Activated CD4-positive, alpha-beta T cell treated with anti-CD3 and anti-CD28 coated beads, Interleukin-2, amount 10 ng/mL, durations not matched to agents 24 days and 14 days (primary cell): ENCODE measurements at places on chromosomes 12 and 14. TPM values are rescaled to one million over a fixed set of nuclear protein-coding genes. Genes with fewer than 3 reads are reported as not detected.

- no peak overlapping the region for H3K4me3 ChIP-seq
- no peaks in the 10 kb centered on the region for H3K36me3 ChIP-seq
- no peak overlapping the region for H3K27ac ChIP-seq
- H3K4me1 ChIP-seq, result no peaks in the 10 kb centered on the region
- peaks cover 9% of the 10 kb centered on the region for H3K27me3 ChIP-seq
These were observed 207.5 kb downstream of the SPTSSA start for GRCh38 chr14:34254571-34254970.

DNA sequence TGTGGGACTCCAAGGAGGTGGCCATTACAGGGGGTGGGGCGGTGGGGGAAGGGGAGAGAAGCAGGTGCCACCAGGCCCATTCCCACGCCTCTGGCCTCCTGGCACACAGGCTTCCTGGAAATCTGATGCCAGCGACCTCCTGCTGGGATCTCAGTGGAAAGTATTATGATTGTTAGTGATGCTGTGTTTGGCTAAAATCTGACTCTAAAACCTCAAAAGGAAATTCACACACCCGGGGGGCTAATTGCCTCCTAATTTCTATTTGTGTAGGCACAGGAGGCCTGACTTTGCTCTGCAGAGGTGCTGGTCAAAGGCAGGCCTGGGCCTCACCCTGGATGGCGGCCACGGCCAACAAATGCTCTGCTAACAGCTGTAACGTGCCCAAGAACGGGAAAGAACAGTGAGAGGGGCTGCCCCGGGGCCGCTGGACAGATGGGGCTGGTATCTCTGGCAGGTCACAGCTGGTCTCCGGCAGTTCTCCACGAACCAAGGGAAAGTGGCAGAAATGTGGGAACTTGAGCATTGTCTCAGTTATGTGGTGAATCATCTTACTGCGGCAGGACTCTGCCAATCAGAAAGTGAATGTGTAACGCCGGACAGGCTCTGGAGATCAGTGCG lies 14.3 kb downstream of the FAM181A start:
- peaks cover 39% of the 10 kb centered on the region for H3K36me3 ChIP-seq
- DNase-seq, result no peak
- H3K27ac ChIP-seq, result peak overlapping the region; percentile 29
- H3K27me3 ChIP-seq, result no peaks in the 10 kb centered on the region
- no peak overlapping the region for H3K4me3 ChIP-seq

DNA sequence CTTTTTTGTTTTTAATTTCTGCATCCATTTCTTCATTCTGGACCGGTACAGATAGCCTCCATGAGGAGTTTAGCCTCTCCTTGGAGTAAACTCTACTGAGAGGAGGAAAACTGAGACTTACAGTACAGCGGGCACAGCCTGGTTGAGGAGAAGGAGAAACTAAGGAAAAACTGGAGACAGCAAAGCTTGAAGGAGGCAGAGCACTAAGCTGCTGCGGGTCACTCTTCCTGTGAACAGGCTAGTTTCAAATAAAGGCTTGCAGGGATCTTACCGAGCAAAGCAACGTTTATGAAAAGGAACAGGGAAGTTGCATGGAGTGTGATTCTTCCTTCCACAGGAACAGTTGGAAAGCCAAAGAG lies 348 bp upstream of the SSTR1 start:
- no peak for DNase-seq
- peaks cover 2% of the 10 kb centered on the region for H3K36me3 ChIP-seq
- peaks cover 57% of the 10 kb centered on the region for H3K27me3 ChIP-seq
- H3K27ac ChIP-seq, result no peak overlapping the region

The RIPK3 gene
- total RNA-seq, result 12.0 and 13.9 TPM in 2 replicates

- no peak overlapping the region for H3K27ac ChIP-seq
- H3K36me3 ChIP-seq, result no peaks in the 10 kb centered on the region
- no peaks in the 10 kb centered on the region for H3K27me3 ChIP-seq
- no peak overlapping the region for H3K4me3 ChIP-seq
- H3K4me1 ChIP-seq, result no peaks in the 10 kb centered on the region
- no peak for DNase-seq
These were observed 108.1 kb downstream of the DENND5B start for GRCh38 chr12:31482816-31483215.

The TBX5 gene
- not detected in 2 replicates for total RNA-seq

DNA sequence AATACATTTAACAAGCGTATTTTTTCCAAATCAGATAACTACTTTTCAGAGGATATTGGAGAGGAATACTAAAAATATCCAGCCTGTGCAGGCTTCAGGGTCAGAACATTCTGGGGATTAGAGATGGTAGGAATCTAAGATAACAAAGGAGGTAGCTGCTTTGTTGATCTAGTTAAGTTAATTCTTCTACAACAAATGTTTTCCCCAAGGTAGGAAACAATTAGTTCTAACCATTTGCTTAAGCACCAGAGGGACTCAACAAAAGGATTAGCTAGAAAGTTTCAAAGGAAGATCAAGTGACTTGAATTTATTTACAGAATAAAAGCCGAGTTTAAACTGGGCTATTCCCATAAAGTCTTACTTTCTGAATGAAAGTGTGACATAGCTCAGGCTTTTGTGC lies 524.2 kb downstream of the TMTC2 start:
- no peak overlapping the region for H3K27ac ChIP-seq
- no peaks in the 10 kb centered on the region for H3K4me1 ChIP-seq
- no peaks in the 10 kb centered on the region for H3K27me3 ChIP-seq
- no peaks in the 10 kb centered on the region for H3K36me3 ChIP-seq
- no peak overlapping the region for H3K4me3 ChIP-seq
- no peak for DNase-seq

DNA sequence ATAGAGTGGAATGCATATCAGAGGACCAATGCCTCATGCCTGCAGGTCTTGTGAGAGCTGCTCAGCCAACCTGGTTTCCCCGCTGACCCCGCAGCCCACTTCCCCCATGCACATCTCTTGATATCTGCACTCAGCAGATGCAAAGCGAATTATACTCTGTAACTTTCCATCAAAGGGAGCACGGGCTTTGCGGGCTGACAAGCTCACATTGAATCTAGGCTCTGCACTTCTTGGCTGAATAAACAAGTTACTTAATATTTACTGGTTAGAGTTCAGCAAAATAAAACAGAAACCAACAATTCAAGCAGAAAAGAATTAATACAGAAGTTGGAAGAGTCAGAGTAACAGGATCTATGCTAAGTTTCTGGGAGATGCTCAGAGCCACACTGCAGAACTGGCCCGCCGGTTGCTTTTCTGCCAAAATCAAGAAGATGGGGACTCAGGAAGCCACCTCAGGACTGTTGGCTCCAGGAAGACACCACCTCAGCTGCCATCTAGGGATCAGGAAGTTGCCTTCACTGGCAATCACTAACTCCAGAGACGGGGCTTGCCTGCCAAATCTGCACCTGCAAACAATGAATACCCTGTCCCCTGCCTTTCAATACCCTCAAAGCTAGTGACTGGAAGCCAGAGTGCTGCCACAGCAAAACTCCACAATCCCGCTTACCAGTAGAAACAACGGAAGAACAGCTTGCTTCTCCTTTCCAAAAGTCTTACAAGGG lies 46.5 kb downstream of the NR1H4 start:
- DNase-seq, result no peak
- no peak overlapping the region for H3K27ac ChIP-seq
- no peaks in the 10 kb centered on the region for H3K4me1 ChIP-seq
- no peak overlapping the region for H3K4me3 ChIP-seq
- no peaks in the 10 kb centered on the region for H3K27me3 ChIP-seq

- no peaks in the 10 kb centered on the region for H3K27me3 ChIP-seq
- peaks cover 13% of the 10 kb centered on the region for H3K36me3 ChIP-seq
- DNase-seq, result no peak
- H3K4me1 ChIP-seq, result peaks cover 28% of the 10 kb centered on the region
These were observed 99.7 kb upstream of the FUT8 start for GRCh38 chr14:65312859-65313258.

The KRT83 gene
- total RNA-seq, result not detected in 2 replicates

The NANOG gene
- not detected in 2 replicates for total RNA-seq

DNA sequence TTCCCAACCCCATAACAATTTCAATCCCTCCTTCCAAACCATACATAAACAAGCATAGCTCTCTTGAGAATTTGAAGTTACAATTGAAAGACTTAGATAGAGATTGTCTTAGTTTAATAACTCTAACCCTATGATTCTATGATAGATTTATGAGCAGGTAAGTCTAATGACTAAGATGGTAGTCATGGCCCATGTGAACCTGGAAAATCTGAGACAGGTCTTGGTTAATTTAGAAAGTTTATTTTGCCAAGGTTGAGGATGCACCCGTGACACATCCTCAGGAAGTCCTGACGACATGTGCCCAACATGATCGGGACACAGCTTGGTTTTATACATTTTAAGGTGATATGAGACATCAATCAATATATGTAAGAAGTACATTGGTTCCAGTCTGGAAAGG lies 248.8 kb downstream of the KCNH5 start:
- no peaks in the 10 kb centered on the region for H3K4me1 ChIP-seq
- no peak for DNase-seq
- no peaks in the 10 kb centered on the region for H3K36me3 ChIP-seq

The KLRF1 gene
- not detected in 2 replicates for total RNA-seq

The CCDC196 gene
- total RNA-seq, result not detected in 2 replicates

The FGD4 gene
- total RNA-seq, result 0.07 TPM in 1 of 2 replicates, not detected in the other

The KCNH5 gene
- total RNA-seq, result not detected in 2 replicates

The JAG2 gene
- 9.7 and 11.2 TPM in 2 replicates for total RNA-seq

The NRIP2 gene
- total RNA-seq, result not detected in 2 replicates

DNA sequence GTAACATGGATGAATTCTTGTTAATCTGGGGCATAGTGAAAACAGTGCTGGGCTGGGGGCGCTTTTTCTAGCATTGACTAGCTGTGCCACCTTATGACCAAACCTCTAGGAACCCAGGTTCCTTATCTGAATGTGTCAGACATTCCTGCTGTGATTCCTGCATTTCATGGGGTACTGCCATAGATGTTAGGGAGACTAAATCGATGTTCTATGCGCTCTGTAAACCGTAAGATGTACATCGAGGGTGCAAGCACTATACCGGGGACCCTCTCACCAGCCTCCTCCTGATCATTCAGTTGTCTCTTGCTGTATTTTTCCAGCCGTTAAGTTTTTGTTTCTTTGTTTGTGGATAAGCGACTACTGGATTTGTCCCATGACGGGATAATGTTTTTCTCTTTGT lies 170.9 kb upstream of the PARP11 start:
- H3K36me3 ChIP-seq, result no peaks in the 10 kb centered on the region
- no peak overlapping the region for H3K4me3 ChIP-seq
- DNase-seq, result no peak
- H3K4me1 ChIP-seq, result peaks cover 3% of the 10 kb centered on the region
- peaks cover 15% of the 10 kb centered on the region for H3K27me3 ChIP-seq

The NEUROD4 gene
- total RNA-seq, result not detected in 2 replicates

The STAB2 gene
- total RNA-seq, result not detected in 2 replicates

- H3K4me1 ChIP-seq, result peaks cover 48% of the 10 kb centered on the region
- H3K27me3 ChIP-seq, result no peaks in the 10 kb centered on the region
- peaks cover 19% of the 10 kb centered on the region for H3K36me3 ChIP-seq
- peak overlapping the region; percentile 66 for H3K4me3 ChIP-seq
These were observed 22.3 kb downstream of the GALNT6 start for GRCh38 chr12:51368640-51369517.

- no peak overlapping the region for H3K27ac ChIP-seq
- H3K27me3 ChIP-seq, result no peaks in the 10 kb centered on the region
- no peak overlapping the region for H3K4me3 ChIP-seq
- peaks cover 42% of the 10 kb centered on the region for H3K4me1 ChIP-seq
These were observed 1.6 kb upstream of the CHD4 start for GRCh38 chr12:6608592-6609281.

GRCh38 chr12:87020071-87020470 lies 763.9 kb upstream of the MGAT4C start:
- no peak overlapping the region for H3K27ac ChIP-seq
- no peak overlapping the region for H3K4me3 ChIP-seq
- DNase-seq, result no peak
- H3K36me3 ChIP-seq, result no peaks in the 10 kb centered on the region
- no peaks in the 10 kb centered on the region for H3K27me3 ChIP-seq
